ENCODE measurements at places on chromosomes 3 and 15.

- DNase-seq = no peak
These were observed 5.7 kb upstream of the BLM start for GRCh38 chr15:90711418-90711824.

- DNase-seq = no peak
These were observed 1.1 kb upstream of the VIPR1 start for GRCh38 chr3:42501321-42501680.

DNA sequence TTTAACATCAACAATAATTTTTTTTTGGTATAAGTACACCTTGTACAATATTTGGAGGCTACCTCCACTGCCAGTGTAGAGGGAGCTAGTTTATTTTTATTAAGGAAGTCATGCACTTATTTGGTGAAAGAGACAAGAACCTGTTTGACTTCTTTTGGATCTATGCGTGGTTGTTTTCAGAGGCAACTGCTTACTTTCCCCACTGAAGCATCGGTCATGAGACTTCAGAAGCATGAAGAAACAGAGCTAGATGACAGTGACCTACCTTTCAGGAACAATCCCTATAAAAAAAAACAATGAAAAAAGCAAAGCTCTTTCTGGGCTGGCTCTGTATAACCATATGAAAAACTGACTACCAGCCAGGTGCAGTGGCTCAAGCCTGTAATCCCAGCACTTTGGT is 20.0 kb upstream of the ZNF148 start:
- no peak for DNase-seq

GRCh38 chr3:159923956-159924355 is 64.7 kb upstream of the IL12A start:
- no peak for DNase-seq

DNA sequence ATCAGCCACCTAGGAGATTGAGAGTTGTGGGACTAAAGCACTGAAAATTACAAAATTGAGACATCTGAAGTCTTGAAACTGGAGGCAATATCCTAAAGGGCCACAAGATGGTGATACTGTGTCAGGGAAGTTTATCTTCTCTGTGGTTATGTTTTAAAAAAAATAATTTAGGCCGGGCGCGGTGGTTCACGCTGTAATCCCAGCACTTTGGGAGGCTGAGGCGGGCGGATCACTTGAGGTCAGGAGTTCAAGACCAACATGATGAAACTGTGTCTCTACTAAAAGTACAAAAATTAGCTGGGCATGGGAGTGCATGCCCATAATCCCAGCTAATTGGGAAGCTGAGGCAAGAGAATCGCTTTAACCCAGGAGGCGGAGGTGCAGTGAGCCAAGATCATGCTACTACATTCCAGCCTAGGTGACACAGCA is 17.9 kb upstream of the NIT2 start:
- DNase-seq = no peak

- DNase-seq = no peak
These were observed 30.5 kb upstream of the NR1I2 start for GRCh38 chr3:119751423-119751822.

DNA sequence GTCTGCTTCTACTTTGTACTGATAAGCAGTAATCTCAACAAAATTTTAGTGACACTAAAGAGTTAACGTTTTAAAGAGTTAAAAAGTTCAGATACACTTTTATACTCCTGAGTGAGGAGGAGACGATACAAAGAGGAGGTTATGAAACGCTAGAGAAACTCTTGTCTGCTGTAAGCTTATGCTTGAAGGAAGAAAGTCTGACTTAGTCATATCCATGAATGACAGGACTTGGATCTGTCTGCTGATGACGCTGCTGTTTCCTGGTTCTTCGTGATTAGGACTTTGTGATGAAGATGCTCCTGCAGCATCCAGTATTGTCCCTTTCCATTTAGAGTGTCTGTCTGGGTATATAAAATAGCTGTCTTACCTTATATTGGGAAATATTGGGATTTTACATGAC is 15.8 kb downstream of the TCF12 start:
- DNase-seq = no peak

DNA sequence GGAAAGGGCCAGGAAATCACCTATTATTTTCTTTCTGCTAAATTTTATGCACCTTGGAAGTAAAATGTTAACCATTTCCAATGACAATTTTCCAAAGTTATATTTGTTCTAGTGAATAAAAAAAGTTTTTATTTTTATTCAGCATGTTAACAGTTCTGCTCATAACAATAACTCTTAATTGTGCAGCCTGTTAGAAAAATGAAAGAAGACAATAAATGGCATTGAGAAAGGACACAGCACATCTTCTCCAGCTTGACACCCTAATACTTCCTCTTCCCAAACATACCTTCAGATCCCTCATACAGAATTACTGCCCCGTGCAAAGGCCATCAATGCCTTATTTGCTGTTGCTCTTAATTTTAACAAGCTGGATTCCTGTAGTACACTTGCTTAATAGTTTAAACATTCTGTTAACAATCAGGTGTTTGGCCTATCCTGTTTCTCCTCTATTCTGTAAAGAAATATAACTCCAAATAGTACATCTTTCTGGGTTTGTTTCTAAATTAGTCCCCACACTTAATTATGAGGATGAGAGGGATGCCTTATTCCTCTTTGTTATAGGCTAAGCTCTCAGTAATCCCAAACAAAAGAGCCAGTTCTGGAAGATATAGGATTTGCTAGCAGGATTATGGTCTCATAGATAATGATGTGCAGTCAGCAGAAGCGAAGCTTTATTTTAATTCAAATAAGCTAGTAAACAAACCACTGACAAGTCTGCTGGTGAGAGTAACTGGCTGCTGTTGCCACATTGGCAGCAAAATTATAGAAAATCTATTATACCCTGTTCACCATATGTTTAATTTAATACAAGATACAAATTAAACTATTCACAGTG is 19.2 kb upstream of the SOX2 start:
- no peak for DNase-seq

DNA sequence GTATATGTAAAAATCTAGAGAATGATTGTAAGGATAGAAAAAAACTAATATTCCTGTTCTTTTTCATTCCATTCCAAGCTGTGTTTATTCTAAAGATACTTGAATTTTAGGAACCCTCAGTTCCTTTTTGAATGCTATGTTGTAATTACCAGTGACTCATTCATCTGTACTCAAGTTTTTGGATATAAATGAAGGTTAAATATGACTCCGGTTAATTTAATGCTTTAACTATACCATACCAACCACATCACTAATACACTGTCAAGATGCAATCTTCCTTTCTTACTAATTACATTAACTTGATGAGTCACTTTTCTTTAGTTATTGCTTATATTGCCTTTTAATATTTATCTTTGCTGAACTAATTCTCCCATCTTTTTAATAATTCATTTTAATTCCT is 68.8 kb upstream of the ZNF148 start:
- no peak for DNase-seq

DNA sequence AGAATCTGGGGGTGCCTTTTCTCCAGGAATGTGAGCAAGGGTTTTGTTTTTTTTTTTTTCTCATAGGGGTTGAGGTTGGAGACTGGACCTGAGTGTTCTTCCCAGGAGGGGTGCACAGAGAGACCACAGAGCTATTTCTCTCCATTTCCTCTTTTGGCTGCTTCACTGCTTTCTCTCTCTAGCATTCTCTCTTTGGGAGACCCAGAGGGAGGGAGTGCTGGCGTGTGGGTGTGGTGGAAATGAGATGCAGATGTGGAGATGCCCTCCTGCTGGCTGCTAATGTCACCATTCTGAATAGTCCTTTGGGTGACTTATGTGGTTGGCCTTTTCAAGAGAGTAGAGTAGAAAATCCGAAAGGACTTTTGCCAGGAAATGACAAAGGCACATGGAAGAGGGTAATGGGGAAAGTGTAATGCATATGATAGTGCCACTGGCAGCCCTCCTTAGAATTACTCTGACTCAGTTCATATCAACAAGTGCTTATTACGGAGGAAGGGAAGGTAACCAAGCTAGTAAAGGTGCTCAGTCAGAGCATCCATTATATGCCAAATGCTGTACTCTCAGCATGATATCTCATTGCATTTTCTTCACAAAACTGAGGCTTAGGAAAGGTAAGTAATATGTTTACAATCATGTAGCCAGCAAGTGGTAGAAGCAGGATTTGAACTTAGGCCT is 1.9 kb downstream of the SYN2 start:
- no peak for DNase-seq

DNA sequence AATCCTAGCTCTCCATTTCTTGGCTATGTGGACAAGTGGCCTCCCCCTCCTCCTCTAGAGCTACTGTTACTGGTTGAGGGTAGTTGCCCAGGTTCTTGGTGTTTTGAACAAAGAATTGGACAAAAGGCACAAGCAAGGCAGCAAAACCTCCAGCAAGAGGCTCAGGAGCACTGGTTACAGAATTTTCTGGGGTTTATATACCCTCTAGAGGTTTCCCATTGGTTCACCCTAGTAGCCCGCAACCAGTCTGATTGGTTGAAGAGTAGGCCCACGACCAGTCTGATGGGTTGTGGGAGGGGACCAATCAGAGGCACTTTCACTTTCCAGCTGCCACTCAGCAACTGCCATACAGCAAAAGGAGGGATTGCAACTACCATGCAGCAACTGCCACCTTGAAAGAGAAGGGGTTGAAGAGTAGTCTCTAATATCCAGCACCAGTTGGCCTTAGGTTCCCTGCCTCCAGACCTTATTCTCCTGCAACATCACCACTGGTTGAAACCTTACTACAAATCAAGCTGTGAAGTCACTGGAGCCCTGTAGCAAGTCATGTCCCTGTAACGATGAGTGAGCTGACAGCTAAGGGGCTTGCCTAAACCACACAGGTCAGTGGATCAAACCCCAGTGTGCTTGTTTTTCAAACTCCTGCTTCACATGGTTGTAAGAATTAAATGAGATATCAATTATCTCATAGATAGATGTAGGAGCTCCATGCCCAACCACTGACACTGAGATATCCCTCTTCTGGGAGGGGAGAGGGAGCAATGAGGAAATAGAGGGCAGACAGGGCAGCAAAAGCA is 2.9 kb upstream of the C15orf39 start:
- DNase-seq = no peak

GRCh38 chr3:126399351-126399735 is 4.6 kb downstream of the CFAP100 start:
- DNase-seq = no peak

- DNase-seq = no peak
These were observed 246.6 kb upstream of the PROK2 start for GRCh38 chr3:72031581-72031980.

- DNase-seq = no peak
These were observed 580.4 kb downstream of the CADM2 start for GRCh38 chr3:85539232-85539631.

DNA sequence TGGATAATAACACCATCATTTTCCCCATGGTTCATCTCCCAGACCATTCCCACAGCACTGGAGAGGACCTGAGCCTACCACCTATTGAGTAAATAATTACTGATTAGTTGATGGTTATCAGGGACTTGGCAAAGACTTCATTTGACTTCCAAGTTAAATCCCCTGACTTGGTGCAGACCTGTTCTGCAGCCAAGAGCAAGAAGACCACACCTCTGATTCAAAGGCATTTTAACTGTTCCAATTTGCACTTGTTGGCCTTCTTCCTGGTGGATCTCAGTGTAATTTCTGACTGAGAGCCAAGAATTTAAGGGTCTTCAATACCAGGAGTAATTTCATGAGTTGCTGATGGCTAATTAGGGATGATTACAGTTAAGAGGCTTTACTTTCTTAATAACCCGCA is 24.0 kb downstream of the THSD4 start:
- DNase-seq = no peak

- DNase-seq = no peak
These were observed 58.9 kb upstream of the MUC13 start for GRCh38 chr3:124993466-124993865.

- DNase-seq = no peak
These were observed 374.6 kb upstream of the TBL1XR1 start for GRCh38 chr3:177571944-177572315.

GRCh38 chr3:110542552-110543150 is 529.0 kb upstream of the NECTIN3 start:
- DNase-seq = no peak

DNA sequence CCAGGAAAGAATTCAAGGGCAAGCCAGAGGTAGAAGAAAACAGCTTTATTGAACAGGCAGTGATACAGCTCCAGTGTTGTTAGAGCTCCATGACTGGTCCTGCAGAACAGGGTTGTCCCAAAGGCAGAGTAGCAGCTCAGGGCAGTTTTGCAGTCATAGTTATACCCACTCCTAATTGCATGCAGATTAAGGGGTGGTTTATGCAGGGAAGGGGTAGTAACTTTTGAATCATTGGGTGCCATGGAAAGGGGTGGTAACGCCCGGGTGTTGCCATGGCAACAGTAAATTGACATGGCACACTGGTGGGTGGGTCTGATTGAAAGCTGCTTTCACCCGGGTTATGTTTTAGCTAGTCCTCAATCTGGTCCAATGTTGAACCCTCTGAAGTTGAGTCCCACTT is 9.7 kb upstream of the RAB6B start:
- no peak for DNase-seq

DNA sequence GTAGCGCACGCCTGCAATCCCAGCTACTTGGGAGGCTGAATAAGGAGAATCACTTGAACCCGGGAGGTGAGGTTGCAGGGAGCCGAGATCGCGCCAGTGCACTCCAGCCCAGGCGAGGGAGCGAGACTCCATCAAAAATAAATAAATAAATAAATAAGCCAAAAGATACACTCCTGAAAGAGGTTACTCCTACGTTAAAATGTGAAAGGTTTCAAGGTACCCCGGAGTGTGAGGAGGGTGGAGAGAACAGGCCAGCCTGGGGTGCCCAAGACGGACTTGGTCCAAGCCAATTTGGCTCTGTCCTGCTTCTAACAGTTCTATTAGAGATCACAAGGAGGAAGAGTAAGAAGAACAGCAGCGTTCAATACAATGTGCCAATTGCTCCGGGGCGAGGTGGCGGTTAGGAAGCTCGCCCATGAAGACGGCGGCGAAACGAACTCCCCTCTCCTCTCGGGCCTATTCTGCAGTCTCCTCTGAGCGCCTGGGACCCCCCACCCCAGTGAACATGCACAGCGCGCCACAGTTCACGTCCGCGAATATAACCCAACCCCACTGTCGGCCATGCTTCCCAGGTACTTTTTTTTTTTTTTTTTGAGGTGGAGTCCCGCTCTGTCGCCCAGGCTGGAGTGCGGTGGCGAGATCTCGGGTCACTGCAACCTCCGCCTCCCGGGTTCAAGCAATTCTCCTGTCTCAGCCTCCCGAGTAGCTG is 942 bp downstream of the ELP6 start:
- no peak for DNase-seq

- DNase-seq = peak; percentile 12
These were observed at the start of gene PTX3 for GRCh38 chr3:157436583-157437291. TSS of gene PTX3 (plus strand) at chr3:157436850. CDS start at chr3:157436934, 84 bp downstream.

All from HuH-7.5 (cell line).